ENCODE measurements at places on chromosomes 11 and 22. TPM values are rescaled to one million over a fixed set of nuclear protein-coding genes. Genes with fewer than 3 reads are reported as not detected.

Gene AAMDC
- polyA plus RNA-seq = 106 TPM

Gene SERHL2
- 4.1 TPM for polyA plus RNA-seq

Gene OR8D1
- polyA plus RNA-seq = not detected

Gene CNGA4
- 0.32 TPM for polyA plus RNA-seq

Gene MUC6
- polyA plus RNA-seq = 0.22 TPM

Gene CNTN5
- not detected for polyA plus RNA-seq

Gene SYT12
- 0.01 TPM for polyA plus RNA-seq

Gene SDHAF2
- 43.9 TPM for polyA plus RNA-seq

Gene GRM5
- polyA plus RNA-seq = not detected

Gene UBQLNL
- not detected for polyA plus RNA-seq

Gene BET1L
- 31.1 TPM for polyA plus RNA-seq

Gene BEST1
- polyA plus RNA-seq = 4.7 TPM

Gene MMP12
- polyA plus RNA-seq = not detected

Gene PARVG
- polyA plus RNA-seq = 5.7 TPM

Gene LRRC32
- polyA plus RNA-seq = 2.2 TPM

Gene FIBP
- 58.3 TPM for polyA plus RNA-seq

Gene FXYD2
- polyA plus RNA-seq = 2.2 TPM

Gene CCDC87
- 0.09 TPM for polyA plus RNA-seq

Gene OR4P4
- polyA plus RNA-seq = not detected

Gene GLB1L2
- 9.6 TPM for polyA plus RNA-seq

Gene SPDYC
- polyA plus RNA-seq = not detected

Gene KCTD21
- polyA plus RNA-seq = 6.5 TPM

Gene TPBGL
- polyA plus RNA-seq = 0.22 TPM

Gene RAC2
- 12.1 TPM for polyA plus RNA-seq

Gene PKNOX2
- polyA plus RNA-seq = 1.1 TPM

Gene A4GALT
- 1.6 TPM for polyA plus RNA-seq

Gene OR4D5
- not detected for polyA plus RNA-seq

Gene MYOD1
- polyA plus RNA-seq = not detected

Gene ACTN3
- polyA plus RNA-seq = 0.01 TPM

Gene CRYBB3
- 0.91 TPM for polyA plus RNA-seq

Gene TMEM191B
- polyA plus RNA-seq = 10.9 TPM

Gene CRYBB1
- polyA plus RNA-seq = 0.75 TPM

Gene MRGPRX3
- not detected for polyA plus RNA-seq

Gene APLNR
- 25.4 TPM for polyA plus RNA-seq

Gene MPEG1
- 6.5 TPM for polyA plus RNA-seq

Gene CATSPER1
- polyA plus RNA-seq = not detected

Gene TEF
- 7.2 TPM for polyA plus RNA-seq

Gene MMP11
- 16.8 TPM for polyA plus RNA-seq

Gene OR5P2
- not detected for polyA plus RNA-seq

Gene GGT5
- 0.67 TPM for polyA plus RNA-seq

Gene PGA5
- polyA plus RNA-seq = 0.54 TPM

Gene TP53AIP1
- polyA plus RNA-seq = 0.07 TPM

Gene C11orf97
- polyA plus RNA-seq = 0.09 TPM

Gene SMC1B
- 0.35 TPM for polyA plus RNA-seq

Gene PRRG4
- polyA plus RNA-seq = 7.6 TPM

Gene SHISA8
- polyA plus RNA-seq = 0.10 TPM

Gene LDHAL6A
- 0.19 TPM for polyA plus RNA-seq

Gene DERL3
- polyA plus RNA-seq = 3.9 TPM

Gene OR52I2
- polyA plus RNA-seq = 0.04 TPM

Measured in small intestine (tissue), 16 donors.